ENCODE measurements at places on chromosomes 5 and 9.

DNA sequence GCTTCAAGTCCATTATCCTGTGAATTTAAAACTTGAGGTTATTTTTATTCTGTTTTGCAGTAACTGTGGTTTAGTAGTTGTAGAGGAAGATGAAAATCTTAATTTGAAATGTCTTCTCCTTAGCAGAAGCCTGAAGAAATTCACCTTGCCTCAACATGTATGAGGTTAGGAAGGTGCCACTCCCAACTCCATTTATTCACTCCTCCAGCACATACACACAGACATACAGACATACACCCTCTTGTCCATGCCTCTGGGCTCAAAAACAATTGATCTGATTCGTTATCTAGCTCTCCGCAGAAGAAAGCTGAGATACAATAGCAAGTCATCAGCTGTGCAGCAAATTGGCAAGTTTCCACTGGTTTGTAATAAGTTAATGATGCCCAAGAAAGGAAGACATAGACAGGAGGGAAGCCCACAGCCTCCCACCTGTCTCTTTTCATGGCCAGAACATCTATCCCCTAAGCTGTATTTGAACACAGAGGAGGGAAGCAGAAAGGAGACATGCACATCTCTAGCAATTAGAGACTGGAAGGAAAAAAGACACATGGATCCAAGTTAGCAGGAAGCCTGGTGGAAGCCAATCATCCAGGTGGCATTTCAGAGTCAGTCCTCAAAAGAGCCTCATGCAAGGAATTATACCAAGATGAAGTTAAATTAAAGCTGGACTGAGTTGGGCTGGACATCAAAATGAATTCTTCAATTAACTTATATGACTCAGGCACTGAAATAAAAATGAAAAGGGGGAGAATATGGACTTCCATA, 257.9 kb downstream of the ASTN2 start:
- no peak for DNase-seq

- peak; percentile 20 for DNase-seq
Measured at GRCh38 chr5:10354048-10354872, 765 bp downstream of the MARCHF6 start.

GRCh38 chr9:125460883-125461635, 199.4 kb downstream of the GAPVD1 start:
- DNase-seq: no peak

GRCh38 chr5:109921735-109922380, 232.1 kb downstream of the MAN2A1 start:
- no peak for DNase-seq

- no peak for DNase-seq
Measured at GRCh38 chr9:34452568-34452967, 5.8 kb downstream of the FAM219A start.

GRCh38 chr5:116658141-116658540, 83.5 kb upstream of the SEMA6A start:
- DNase-seq: no peak

DNA sequence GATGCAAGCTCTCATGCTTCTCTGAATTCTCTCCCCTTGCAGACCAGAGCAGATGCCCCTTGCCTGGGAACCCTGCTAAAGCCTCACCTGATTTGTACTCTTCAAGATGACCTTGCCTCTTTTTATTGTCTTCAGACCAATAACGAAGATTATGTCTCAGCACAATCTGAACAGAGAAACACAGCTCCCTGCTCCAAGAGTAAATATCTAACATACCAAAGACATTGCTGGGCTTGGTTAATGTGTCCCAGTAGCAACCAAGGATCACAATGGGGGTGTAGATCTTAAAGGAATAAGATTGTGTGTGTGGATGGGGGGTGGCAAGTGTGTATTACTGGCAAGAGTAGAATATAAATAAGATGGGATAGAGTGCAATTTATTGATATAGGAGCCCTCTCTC, 67.6 kb upstream of the LHFPL2 start:
- no peak for DNase-seq

GRCh38 chr9:99430301-99430700, 208.2 kb downstream of the SEC61B start:
- DNase-seq: no peak

DNA sequence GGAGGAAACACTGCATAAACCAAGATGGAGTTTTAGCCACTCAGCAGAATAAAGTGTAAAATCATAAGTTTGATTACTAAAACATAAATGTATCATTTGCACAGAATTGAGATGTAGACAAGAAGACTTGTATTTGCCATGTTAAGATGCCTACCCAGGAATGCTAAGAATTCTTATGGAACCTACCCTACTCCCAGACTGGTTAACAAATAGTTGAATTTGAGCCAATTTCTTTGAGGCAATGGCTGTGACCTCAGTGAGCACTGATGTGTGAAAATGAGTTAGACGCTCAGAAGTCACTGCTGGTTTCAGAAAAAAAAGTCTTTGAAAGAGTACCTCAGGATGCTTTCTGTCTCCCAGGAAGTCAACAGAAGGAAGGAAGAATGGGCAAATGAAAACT, 95.6 kb downstream of the ESM1 start:
- DNase-seq: no peak

DNA sequence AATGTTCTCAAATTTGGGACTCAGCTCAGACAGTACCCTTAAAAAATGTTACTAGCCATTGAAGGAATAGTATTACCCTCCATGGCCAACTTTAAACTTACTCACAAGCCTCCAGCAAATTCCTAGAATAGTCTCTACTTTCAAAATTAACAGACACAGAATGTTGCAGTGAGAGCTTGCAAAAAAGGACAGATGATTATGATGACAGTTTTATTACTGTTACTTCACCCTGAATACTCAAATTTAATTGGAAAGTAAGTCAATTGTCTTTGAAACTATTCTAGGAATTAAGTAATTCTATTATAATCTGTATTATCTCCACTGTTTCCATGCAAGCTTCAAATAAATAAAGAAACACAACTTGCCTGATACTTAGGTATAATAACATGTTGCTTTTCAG, 288.3 kb downstream of the SLF1 start:
- DNase-seq: no peak

DNA sequence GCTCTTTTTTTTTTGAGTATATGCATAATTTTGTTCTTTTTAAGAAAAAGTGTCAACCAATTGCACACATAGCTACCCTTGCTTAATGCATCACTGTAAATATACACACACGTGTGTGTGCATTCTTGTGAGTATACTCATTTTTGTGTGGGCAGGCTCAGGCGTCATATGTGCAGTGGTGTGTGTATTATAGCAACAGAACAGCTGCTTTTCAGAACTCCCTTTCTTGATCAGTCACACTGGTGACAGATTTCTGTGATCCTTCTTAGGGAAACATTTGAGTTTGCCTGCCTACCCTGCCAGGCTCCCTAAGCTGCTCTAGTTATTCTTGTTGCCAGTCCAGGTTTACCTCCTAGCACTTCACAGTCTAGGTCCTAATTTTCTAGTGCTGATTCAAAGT, 287.0 kb upstream of the SEMA6A start:
- DNase-seq: no peak

GRCh38 chr9:93151097-93151784, 17.2 kb upstream of the NINJ1 start:
- no peak for DNase-seq

DNA sequence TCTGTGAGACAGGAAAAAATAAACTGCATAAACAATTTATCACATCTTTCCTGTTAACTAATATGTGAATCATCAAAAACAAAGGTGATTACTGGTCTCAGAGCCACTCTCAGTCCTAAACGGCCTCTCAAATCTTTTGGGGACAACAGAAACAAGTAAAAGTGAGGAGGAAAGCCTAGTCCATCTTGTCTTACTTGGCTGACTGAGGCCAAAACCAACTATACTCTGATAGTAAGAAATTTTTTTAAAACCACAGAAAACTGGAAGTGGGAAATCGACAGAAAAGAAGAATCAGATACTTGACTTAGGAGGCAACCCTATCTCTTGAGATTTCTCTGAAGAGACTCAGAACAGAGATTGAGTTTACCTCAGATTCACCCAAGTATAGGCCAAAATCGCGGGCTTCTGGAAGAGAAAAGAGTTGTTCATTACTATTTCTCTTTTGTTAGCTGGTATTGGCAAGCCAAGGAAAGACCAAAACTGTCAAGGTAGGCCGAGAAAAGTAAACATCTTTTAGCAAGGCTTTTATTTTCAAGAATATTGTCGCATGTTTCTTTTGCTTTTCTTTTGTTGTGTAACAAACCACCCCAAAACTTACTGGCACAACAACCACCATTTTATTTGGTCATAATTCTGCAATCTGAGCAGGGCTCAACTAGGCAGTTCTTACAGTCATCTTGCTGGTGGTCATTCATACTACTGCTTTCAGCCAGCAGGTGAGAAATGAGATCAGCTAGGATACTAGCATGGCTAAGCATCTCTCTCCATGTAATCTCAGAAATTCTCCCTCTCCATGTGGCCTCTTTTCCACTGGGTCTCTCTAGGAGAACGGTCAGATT, 46.1 kb downstream of the RFX3 start:
- no peak for DNase-seq

- DNase-seq: no peak
Measured at GRCh38 chr5:180862645-180863044, 1.6 kb upstream of the ZFP62 start.

DNA sequence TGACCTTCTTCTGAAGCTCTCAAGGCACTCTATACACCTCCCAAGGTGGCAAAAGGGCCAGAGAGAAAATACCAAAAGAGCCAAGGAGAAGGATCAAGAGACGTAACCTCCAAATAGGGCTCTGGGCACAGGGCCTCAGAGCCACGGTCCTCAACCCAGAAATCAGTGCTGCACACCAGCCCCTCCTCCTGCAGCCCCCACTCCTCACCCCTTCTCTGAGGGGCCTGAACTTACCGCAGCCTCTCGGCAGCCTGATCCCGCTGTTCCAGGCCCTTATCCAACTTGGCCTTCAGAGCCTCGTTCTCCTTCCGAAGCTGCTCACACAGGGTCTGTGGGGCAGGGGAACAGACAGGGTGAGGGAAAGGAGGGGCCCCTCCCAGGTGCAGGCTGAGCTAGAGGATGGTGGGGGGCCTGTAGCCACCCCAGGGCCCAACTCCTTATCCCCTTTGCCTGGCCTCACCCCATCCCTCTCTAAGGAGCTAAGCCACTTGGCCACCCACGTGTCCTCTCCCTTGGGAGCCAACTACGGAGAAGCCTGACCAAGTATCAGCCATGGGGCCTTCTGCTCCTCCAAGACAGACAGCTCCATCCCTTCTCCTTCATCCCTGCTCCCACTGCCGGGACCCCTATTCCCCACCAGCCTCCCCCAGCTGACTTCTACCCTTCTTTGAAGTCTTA, 28.8 kb downstream of the TNIP1 start:
- no peak for DNase-seq

DNA sequence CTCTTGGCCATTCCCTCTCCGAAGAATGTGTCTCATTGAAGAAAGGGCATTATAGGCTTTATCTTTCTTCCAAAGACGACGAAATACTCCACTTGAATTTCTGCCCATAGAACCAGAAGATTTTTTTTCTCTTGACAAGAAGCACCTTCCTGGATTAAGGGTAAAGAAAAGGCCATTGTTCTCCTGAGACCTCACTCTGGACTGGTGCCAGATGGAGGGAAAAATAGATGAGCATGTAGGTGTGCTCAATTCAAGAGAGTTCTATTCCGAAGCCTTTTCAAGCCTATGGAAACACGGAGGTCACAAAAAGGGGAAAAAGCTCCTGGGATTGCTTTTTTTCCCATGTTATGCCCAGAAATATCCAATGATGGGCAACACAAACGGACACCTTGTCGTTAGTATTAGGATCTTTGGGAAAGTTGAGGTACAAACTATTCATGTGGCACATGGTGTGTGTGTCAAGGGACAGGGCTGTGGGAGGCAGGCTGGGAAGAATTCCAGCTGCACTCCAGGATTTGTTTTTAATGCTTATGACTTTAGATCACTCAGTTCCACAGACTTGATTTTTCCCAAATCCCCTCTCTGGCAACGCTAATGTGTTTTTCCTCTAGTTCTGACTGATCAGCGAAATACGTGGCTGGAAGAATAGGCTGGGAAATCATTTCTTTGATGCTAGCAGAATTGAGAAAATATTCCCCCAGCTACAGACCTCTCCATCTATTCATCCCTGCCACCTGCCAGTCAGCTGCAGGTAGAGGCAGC, 89.9 kb downstream of the SIL1 start:
- DNase-seq: no peak

DNA sequence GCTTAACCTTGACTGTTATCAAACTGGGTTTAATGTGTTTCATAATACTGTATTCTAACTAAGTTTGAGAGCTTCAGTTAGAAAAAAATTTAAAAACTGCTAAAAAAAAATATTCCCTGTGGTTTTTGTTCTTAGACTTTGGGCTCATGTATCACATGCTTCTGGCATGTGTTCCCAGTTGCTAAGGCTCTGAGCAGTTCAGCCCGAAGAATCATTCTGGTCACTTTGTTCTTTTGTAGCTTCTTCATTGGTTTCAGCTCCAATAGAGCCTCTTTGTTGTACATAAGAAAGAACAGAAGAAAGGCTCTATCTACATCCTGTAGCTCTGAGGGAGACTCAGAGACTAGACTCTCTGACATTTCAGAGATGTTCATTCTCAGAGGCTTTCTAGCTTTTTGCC, 25.6 kb downstream of the KCNN2 start:
- DNase-seq: no peak
